ENCODE measurements at places on chromosomes 16 and 17. TPM values are rescaled to one million over a fixed set of nuclear protein-coding genes. Genes with fewer than 3 reads are reported as not detected.
A peak's percentile ranks its signal among the peaks of the same experiment; 100 is the strongest.

HOXB9 gene
- 15.0 TPM for total RNA-seq

DNA sequence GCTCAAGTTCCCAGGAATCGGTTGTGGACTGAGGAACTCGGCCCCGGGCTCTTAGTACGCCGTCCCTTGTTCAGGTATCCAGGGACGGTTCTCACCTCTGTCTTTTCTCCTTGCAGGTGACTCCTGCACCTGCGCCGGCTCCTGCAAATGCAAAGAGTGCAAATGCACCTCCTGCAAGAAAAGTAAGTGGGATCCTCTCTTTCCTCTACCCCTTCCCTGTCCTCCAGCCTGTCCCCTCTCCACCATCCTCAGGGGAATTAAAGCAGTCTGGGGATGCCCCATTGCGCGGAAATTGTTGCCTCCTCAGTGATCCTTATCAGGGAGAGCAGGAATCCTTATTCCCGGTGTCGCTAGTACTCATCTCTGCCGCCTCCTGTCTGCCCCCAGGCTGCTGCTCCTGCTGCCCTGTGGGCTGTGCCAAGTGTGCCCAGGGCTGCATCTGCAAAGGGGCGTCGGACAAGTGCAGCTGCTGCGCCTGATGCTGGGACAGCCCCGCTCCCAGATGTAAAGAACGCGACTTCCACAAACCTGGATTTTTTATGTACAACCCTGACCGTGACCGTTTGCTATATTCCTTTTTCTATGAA lies 585 bp downstream of the MT2A start:
- H3K4me3 ChIP-seq = peak overlapping the region; percentile 99
- H3K36me3 ChIP-seq = peaks cover 12% of the 10 kb centered on the region
- DNase-seq = peak; percentile 42
- H3K4me1 ChIP-seq = peaks cover 72% of the 10 kb centered on the region

PDILT gene
- not detected for total RNA-seq

DNA sequence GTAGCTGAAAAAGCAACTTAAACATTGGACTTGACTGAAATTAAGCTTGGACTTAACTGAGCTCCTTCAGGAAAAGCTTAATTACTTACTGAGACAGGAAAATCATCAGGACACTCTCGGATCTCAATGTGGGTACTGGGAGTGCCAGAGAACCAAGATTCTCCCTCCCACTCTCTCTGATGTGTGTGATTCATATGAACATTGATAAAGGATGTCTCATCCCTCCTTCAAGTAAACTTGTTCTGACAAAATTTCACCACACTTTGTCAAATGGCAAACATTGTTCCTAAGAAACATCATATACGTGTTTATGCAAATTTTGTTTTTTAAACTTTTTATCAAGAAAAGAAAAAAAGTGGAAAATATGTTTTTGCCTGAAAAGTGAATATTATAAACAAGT lies 4.1 kb upstream of the SLFN5 start:
- peak overlapping the region; percentile 87 for H3K27ac ChIP-seq
- H3K4me3 ChIP-seq = peak overlapping the region; percentile 92
- H3K36me3 ChIP-seq = peaks cover 3% of the 10 kb centered on the region
- H3K4me1 ChIP-seq = peaks cover 79% of the 10 kb centered on the region
- DNase-seq = no peak

GRCh38 chr16:29834079-29834478 lies 13.8 kb downstream of the MVP start:
- peaks cover 9% of the 10 kb centered on the region for H3K36me3 ChIP-seq
- no peak overlapping the region for H3K4me3 ChIP-seq
- H3K27me3 ChIP-seq = no peaks in the 10 kb centered on the region
- no peak overlapping the region for H3K27ac ChIP-seq
- DNase-seq = no peak

GRCh38 chr16:88197481-88198456 lies 185.0 kb upstream of the ZNF469 start:
- H3K4me1 ChIP-seq = no peaks in the 10 kb centered on the region
- no peak overlapping the region for H3K27ac ChIP-seq
- H3K36me3 ChIP-seq = no peaks in the 10 kb centered on the region
- no peaks in the 10 kb centered on the region for H3K27me3 ChIP-seq
- no peak overlapping the region for H3K4me3 ChIP-seq

DNA sequence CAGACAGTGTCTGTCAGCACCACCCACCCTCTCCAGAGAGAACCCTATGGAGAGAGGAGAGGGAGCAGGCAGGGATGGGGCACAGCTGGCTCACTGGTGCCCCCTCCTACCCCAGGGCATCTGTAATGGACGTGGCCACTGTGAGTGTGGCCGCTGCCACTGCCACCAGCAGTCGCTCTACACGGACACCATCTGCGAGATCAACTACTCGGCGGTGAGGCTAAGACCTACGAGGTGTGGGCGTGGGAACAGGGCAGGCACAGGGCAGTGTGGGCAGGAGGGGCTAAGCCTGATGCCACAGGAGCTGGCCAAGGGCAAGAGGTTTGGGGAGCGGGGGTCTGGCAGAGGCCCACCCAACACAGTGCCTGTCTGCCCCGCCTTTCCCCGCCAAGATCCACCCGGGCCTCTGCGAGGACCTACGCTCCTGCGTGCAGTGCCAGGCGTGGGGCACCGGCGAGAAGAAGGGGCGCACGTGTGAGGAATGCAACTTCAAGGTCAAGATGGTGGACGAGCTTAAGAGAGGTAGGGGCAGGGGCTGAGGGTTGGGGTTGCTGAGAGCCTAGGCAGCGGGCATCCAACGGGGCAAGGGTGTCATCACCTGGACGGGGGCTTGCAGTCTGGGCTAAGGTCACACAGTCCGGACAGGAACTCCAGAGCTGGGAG lies 15.0 kb downstream of the ITGB4 start:
- peaks cover 14% of the 10 kb centered on the region for H3K4me1 ChIP-seq
- no peak for DNase-seq

- no peaks in the 10 kb centered on the region for H3K36me3 ChIP-seq
- H3K4me1 ChIP-seq = no peaks in the 10 kb centered on the region
- H3K27ac ChIP-seq = no peak overlapping the region
These were observed 233.6 kb upstream of the ASIC2 start for GRCh38 chr17:33526717-33527116.

GRCh38 chr17:37490638-37491614 lies 1.2 kb downstream of the DUSP14 start:
- no peak for DNase-seq
- H3K27ac ChIP-seq = peak overlapping the region; percentile 82
- H3K36me3 ChIP-seq = peaks cover 2% of the 10 kb centered on the region
- peak overlapping the region; percentile 95 for H3K4me3 ChIP-seq
- H3K4me1 ChIP-seq = peaks cover 40% of the 10 kb centered on the region
- no peaks in the 10 kb centered on the region for H3K27me3 ChIP-seq

- peak; percentile 88 for DNase-seq
- H3K27me3 ChIP-seq = no peaks in the 10 kb centered on the region
- peak overlapping the region; percentile 55 for H3K27ac ChIP-seq
- H3K4me3 ChIP-seq = peak overlapping the region; percentile 100
- H3K4me1 ChIP-seq = peaks cover 67% of the 10 kb centered on the region
- peaks cover 13% of the 10 kb centered on the region for H3K36me3 ChIP-seq
These were observed 1.4 kb downstream of the PHF23 start for GRCh38 chr17:7237761-7238419.

DNA sequence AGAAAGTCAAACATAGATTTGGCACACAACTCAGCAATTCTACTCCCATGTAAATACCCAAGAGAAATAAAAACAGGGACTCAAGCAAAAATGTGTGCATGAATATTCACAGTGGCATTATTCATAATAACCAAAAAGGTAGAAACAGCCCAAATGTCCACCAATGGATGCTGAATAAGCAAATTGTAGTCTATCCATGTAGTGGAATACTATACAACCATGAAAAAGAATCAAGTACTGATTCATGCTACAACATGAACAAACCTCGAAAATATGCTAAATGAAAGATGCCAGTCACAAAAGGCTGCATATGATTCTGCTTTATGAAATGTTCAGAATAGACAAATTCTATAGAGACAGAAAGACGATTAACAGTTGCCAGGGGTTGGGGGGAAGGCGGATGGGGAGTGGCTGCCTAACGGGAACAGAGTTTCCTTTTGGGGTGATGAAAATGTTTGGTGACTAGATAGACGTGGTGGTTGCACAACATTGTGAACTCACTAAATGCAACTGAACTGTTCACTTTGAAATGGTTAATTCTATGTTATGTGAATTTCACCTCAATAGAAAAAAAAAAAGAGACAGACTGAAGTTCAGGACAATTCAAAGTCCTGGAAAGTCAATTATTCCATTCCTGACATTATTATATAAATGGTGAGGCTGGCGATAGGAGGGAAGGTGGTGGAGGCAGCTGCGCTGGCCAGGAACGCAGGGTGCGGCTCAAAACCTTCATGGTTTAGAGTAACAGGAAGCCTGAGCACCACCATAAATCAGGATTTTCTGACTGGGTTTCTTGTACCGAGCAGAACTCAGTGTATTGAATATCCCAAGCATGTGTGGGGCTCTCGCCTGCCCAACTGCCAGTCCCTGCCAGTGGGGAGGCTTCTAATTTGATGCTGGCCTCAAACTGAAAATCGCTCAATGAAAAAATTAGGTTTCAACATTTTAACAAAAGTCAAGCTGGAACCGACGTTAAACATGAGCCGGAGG lies 300.9 kb downstream of the C16orf95 start:
- H3K4me1 ChIP-seq = no peaks in the 10 kb centered on the region
- no peak for DNase-seq
- H3K27me3 ChIP-seq = peaks cover 18% of the 10 kb centered on the region
- no peak overlapping the region for H3K4me3 ChIP-seq
- H3K27ac ChIP-seq = no peak overlapping the region

DNA sequence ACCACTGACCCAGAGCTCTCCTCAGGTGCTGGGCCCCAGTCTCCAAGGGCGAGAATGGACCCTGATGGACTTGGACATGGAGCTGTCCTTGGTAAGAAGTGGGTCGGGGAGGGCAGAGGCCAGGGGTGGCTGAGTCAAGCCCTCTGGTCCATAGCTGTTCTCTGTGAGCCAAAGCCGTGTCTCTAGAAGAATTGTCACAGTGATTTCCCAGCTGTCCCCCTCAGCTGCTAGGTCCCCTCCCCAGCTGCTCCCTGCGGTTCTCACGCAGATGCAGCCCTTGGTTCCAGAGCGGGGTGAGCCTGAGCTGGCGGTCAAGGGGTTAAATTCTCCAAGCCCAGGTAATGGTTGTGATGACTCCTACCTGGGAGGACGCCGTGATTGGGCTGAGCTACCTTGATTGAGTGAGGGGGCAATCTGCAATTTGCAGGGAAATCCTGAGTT lies 1.3 kb upstream of the NOL3 start:
- no peak overlapping the region for H3K27ac ChIP-seq
- H3K4me1 ChIP-seq = peaks cover 58% of the 10 kb centered on the region
- H3K27me3 ChIP-seq = peaks cover 85% of the 10 kb centered on the region
- no peaks in the 10 kb centered on the region for H3K36me3 ChIP-seq
- DNase-seq = no peak

GRCh38 chr17:63774141-63774968 lies at the start of gene DDX42:
DDX42 (plus strand) TSS chr17:63774170; CDS start chr17:63787050, 12,880 bp downstream.
- H3K36me3 ChIP-seq = peaks cover 20% of the 10 kb centered on the region
- H3K27ac ChIP-seq = peak within 1 kb of the TSS; percentile 90
- peaks cover 63% of the 10 kb centered on the region for H3K4me1 ChIP-seq
- no peak for DNase-seq
- H3K4me3 ChIP-seq = peak within 1 kb of the TSS; percentile 97
- no peaks in the 10 kb centered on the region for H3K27me3 ChIP-seq

GRCh38 chr17:50059256-50059655 lies 3.3 kb downstream of the ITGA3 start:
- DNase-seq = no peak
- no peak overlapping the region for H3K4me3 ChIP-seq
- H3K27ac ChIP-seq = no peak overlapping the region
- H3K27me3 ChIP-seq = no peaks in the 10 kb centered on the region
- H3K4me1 ChIP-seq = peaks cover 21% of the 10 kb centered on the region

GRCh38 chr17:42760652-42761581 lies at the start of gene RAMP2:
RAMP2 (plus strand) TSS chr17:42761227; CDS start chr17:42761262, 35 bp downstream.
- H3K4me1 ChIP-seq = peaks cover 4% of the 10 kb centered on the region
- no peak within 1 kb of the TSS for H3K27ac ChIP-seq
- H3K27me3 ChIP-seq = peaks cover 75% of the 10 kb centered on the region
- H3K4me3 ChIP-seq = peak within 1 kb of the TSS; percentile 64

DNA sequence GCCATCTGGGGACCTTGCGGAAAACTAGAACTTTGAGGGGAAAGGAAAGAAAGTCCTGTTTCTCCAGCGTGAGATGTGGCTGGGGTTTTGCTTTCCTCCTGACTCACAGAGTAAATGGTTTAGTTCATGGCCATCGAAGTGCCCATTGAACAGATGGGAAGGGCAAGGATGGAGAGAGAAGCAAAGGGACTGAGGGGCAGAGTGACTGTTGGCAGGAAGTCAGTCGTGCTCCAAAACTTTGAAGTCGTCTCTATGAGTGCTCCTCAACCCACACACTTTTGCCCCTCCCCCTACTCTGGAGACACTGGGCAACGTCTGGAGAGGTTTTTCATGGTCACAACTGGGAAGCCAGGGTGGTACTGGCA lies 476.9 kb downstream of the SLC39A11 start:
- no peak overlapping the region for H3K27ac ChIP-seq
- no peak for DNase-seq
- H3K27me3 ChIP-seq = peaks cover 39% of the 10 kb centered on the region
- no peak overlapping the region for H3K4me3 ChIP-seq
- peaks cover 3% of the 10 kb centered on the region for H3K36me3 ChIP-seq

AXIN1 gene
- total RNA-seq = 29.4 TPM

DNA sequence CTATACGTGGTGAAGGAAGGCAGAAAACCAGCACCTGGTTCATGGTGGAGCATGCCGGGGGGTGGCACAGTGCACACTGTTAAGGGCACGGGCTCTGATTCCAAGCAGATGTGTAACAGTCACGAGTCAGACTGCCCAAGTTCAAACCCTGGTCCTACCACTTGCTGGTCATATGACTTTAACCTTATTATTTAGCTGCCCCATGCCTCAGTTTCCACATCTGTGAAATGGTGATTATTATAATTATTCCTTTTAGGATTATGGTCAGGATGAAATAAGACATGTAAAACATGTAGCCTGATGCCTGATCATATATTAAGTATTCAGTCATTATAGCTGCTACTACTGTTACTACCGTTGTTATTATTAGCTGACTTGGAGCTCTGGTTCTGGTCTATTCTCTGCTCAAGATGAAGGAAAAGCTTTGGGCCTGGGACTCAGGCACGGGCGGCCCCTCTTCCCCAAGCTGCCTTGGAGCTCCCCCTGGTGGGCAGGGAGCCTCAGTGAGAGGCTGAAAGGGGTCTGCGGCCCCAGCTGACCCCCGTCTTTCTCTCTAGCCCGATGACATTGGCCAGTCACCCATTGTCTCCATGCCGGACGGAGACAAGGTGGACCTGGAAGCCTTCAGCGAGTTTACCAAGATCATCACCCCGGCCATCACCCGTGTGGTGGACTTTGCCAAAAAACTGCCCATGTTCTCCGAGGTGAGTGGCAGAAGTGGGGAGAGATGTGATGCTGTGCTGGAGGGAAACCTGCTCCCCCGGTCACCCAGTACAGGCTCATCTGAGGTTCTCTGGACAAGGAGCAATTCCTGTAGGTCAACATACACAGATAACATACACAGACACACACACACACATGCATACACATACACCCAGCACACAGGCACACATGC lies 14.0 kb downstream of the NR1D1 start:
- DNase-seq = peak; percentile 73
- H3K27ac ChIP-seq = no peak overlapping the region
- H3K27me3 ChIP-seq = no peaks in the 10 kb centered on the region
- H3K4me1 ChIP-seq = no peaks in the 10 kb centered on the region
- peaks cover 2% of the 10 kb centered on the region for H3K36me3 ChIP-seq
- no peak overlapping the region for H3K4me3 ChIP-seq

HCRT gene
- total RNA-seq = not detected

- no peaks in the 10 kb centered on the region for H3K27me3 ChIP-seq
- peaks cover 18% of the 10 kb centered on the region for H3K36me3 ChIP-seq
- DNase-seq = no peak
- no peak overlapping the region for H3K4me3 ChIP-seq
- peaks cover 9% of the 10 kb centered on the region for H3K4me1 ChIP-seq
These were observed 48.8 kb downstream of the ADCY9 start for GRCh38 chr16:4067262-4068001.

All from activated T-cell treated with anti-CD3 and anti-CD28 coated beads, Interleukin-2, amount 50 U/mL, for 72 hours (primary cell).